ENCODE measurements at places on chromosomes 13 and 19.

DNA sequence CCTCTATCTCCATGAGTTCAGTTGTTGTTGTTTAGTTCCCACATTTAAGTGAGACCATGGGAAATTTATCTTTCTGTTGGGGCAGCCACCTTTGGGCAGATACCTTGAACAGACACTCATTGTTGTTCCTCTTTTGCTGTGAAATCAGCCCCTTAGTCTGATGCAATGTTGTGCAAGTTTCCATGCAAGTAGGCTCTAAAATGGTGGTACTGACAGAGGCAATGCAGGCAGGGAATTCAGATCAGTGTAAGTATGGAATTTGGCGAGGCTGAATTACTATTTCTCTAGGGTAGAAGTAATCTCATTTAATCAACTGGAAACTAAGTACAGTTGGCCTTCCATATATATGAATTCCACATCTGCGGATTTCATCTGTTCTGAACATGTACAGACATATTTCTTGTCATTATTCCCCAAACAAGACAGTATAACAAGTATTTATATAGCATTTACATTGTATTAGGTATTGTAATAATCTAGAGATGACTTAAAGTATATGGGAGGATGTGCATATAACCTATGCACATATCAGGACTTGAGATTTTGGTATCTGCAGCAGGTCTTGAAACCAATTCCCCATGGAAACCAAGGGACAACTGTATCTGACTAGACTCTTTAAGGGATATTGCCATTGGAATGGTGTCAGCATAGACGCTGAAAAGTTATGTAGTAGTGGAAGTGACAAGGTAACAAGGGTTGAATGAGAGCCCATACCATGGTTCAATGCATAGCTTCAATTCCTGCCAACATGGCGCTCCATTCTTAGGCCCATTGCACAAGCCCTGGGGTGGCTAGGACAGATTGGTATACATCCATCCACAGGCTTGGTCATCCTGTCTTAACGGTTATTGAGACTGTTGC lies 281.5 kb upstream of the HTR2A start:
- no peak for DNase-seq

- DNase-seq: no peak
These were observed 18.4 kb upstream of the MYCBP2 start for GRCh38 chr13:77345150-77345780.

- no peak for DNase-seq
These were observed 10.4 kb downstream of the GJB2 start for GRCh38 chr13:20182231-20182846.

- DNase-seq: no peak
These were observed 611.4 kb downstream of the PCDH9 start for GRCh38 chr13:66618702-66619101.

- no peak for DNase-seq
These were observed 18.5 kb upstream of the KBTBD7 start for GRCh38 chr13:41212881-41213280.

DNA sequence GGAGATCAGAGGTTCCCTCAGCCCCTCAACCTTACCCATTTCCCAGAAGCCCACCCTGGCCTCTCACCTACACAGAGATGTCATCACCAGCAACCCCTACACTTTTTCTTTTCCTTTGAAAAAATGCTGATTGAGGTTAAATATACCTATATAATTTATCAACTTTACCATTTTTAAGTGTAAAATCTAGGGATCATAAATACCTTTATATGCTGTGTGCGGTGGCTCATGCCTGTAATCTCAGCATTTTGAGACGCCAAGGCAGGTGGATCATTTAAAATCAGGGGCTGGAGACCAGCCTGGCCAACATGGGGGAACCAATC lies 3.1 kb downstream of the KIR2DL4 start:
- DNase-seq: no peak

DNA sequence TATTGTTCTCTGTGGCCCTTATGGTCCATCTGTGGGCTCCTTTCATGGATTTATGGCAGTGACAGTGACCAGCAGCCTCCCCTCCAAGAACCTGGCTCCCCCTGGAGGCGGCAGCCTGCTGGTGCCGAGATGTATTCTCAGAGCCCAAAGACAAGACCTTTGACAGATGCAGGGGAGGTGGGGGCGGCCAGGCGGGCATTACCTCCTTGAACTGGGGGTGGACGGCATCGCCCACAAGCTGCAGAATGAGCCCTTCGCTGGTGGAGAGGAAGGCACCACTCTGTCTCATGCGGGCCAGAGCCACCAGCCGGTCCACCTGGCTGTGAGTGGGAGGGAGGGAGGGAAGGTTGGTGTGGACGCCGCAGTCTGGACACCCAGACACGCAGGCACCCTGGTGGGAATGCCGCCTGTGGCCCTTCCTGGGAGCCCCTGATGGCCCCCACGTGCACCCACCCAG lies 6.6 kb downstream of the ISOC2 start:
- no peak for DNase-seq

DNA sequence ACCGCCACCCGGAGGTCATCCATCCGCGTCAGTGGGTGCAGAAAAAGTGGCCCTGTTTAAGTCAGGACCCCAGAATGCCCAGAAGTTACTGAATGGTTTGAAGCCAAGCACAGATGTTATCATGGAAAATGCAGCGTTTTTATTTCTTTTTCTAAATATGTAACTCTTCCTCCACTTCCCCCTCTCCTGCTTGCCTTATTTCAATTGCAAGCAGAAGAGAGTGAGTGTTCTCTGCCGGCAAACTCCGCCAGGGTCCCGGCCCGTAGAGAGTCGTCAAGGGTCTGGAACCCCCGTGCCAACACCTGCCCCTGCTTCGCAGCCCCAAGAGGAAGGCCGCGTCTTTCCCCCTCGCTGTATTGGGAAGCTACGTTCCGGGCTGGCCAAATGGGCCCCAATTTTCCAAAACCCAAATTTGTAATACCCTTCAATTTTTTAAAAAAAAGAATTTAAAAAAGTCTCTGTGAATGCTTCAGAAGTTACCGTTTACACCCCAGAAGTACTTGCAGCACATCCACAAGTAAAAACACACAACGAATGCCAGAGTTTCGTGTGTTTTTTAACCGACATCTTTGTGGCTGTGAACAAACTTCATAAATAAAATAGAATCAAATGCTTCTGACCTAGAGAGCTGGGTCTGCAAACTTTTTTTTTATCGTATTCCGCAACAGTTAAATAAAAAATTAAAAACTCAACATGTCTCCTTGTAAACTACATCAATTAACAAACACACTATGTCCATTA lies 712 bp upstream of the PDX1 start:
- no peak for DNase-seq

GRCh38 chr13:36438594-36439483 lies 6.5 kb downstream of the CCNA1 start:
- DNase-seq: no peak

DNA sequence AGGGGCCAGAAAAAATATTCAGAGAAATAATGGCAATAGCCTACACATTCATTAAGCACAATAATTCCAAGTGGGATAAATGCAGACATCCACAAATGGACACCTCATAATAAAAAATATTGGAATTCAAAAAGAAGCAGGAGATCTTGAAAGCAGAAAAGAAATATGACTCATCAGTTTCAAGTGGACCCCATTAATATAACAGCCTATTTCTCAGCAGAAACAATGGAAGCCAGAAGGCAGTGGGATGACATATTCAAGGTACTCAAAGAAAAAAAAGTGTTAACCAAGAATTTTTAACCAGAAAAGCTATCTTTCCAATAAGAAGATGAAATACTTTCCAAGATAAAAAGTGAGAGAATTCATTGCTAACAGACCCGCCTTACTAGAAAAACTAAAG lies 48.4 kb upstream of the CYP2A13 start:
- DNase-seq: no peak

DNA sequence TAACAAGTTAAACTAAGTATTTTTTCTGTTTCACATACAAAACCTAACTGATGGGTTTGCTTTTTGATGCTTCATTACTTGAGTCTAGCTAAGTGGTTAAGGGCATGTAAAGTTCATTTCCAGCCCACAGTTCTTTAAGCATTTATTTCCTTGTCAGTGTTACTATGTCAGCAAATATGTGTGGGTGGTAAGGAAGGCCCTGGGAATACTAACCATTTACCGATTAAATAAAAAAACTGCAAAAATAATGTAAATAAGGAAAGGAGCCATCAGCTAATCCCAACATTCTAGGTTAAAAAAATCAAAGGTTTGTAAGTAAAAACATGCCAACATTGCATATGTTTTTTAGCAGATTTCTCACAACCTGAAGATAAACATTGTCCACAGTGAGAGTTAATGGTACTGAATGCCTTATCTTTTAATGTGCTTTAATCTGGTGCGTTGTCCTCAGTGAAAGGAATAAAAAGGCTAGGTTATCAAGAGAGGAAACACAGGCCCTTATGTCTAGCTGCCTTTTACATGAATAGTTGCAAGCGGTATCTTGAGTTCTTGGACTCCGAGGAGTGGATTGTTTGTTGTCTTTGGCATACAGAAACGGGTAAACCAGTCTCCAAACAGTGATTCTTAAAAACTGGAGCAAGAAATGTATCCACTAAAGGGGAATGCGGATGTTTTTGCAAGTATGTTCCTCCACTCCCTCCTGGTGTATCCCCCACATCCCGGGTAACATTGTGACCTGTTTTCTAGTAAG lies 949.6 kb upstream of the SLC10A2 start:
- no peak for DNase-seq

All from activated CD8-positive, alpha-beta memory T cell treated with anti-CD3 and anti-CD28 coated beads for 1 hour (primary cell).